ENCODE measurements at places on chromosomes 2 and 18. TPM values are rescaled to one million over a fixed set of nuclear protein-coding genes. Genes with fewer than 3 reads are reported as not detected.

- DNase-seq, result no peak
Measured at GRCh38 chr2:134468776-134469175, 214.9 kb downstream of the MGAT5 start.

- no peak for DNase-seq
Measured at GRCh38 chr18:61127714-61128467, 205.3 kb upstream of the CDH20 start.

POLR1B gene
- 12.2 TPM for polyA plus RNA-seq

- no peak for DNase-seq
Measured at GRCh38 chr2:217906798-217907197, 96.0 kb downstream of the TNS1 start.

REG1B gene
- polyA plus RNA-seq, result not detected

DNA sequence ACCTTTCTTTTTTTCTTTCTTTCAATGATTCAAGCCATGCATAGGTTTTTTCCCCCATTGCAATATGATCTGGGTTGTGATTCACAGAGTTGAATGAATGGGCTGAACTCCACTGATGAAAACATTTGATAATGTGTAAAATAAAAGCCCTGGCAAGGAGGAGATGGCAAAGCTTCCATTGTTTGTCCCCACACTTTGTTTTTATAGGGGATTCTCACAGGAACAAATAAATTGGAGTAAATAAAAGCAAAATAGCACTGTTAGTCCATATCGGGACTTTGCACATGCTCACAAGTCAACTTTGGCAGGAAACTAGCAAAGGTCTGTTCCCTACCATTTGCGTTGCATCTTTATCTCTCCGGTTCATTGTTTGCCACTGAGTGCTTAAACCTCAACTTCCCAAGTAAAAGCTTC is 55.7 kb downstream of the MEIS1 start:
- peak; percentile 88 for DNase-seq

DNA sequence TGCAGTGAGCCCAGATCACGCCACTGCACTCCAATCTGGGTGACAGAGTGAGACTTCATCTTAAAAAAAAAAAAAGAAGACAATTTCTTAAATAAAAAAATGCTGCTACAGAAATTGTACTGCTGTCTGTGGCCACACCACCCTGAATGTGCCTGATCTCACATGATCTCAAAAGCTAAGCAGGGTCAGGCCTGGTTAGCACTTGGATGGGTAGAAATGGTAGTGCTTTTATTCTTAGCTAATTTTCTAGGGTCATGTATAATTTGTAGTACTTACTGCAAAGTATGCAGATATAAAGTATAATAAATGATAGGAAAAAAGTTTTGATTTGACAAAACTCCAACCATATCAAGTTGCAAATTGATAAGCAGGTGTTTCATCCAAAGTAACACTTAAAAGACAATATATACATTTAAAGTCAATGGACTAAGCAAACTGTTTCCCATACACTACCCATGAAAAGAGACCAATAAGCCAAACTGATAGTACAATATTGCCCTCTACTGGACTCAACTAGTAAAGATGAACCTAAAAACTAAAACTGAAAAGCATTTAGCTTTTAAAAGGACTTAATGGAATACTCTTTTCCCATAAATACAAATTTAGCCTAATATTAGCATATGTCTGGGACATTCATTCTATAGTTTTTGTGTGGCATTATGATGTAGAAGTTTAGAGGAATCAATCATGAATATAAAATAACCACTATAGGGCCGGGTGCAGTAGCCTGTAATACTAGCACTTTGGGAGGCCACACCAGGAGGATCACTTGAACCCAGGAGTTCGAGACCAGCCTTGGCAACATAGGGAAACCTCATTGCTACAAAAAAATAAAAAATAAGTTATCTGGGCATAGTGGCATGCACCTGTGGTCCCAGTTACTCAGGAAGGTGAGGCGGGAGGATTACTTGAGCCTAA is 18.6 kb upstream of the PEX13 start:
- peak; percentile 70 for DNase-seq

SCN9A gene
- 0.88 TPM for polyA plus RNA-seq

- DNase-seq, result no peak
Measured at GRCh38 chr2:188588235-188588634, 296.6 kb downstream of the GULP1 start.

DNA sequence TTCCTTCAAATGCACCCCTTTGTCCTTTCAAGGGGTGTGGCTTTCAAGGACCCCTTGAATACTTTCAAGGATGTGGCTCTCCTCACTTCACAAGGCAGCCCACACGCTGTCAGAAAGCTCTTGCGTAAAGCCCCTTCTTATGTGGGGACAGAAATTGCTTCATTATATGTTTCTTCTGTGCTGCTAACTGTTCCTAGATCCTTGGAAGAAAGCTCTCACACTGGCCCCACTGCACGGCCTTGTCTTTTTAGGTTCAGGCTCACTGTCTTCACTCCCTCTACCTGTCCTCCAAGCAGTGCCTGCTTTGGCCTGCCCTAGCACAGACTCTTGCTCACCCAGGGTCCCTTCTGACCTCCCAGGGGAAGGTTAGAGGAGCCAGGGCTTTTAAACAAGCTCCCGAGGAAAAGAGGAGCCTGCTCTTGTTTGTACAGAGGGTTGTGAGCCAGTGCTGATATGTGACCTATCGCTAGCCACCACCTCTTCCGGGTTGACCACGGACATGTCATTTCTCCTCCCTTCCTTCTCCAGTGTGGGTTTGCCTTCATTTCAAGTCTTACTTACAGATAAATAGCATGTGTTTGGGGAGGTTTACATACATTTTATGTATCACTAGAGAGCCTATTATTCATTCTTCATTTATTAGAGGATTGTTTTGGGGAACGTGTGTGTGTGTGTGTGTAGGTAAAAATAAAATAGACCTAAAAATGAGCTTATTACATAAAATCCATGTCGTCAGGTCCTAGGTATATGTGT is 94.7 kb downstream of the RTN4 start:
- no peak for DNase-seq

GRCh38 chr2:238097988-238098871 is 1.9 kb upstream of the ESPNL start:
- peak; percentile 79 for DNase-seq

DNA sequence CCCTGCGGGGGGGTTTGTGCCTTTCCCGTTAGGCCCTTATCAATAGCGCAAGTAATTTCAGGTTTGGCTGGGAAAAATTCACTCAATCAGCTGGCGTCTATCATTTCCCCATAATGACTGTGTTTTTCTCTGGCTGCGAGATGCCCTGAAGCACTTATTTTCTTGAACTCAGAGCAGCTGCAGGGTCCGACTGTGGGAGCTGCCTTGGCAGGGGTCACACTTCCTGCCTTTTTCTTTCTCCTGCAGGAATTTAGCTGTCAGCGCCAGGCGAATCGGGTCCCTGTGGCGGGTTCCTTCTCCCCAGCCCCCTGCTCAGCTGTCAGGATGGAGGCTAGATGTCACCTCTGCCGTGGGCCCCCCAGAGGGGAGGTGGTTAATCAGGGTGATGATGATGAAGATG is 81.3 kb upstream of the HPCAL1 start:
- DNase-seq, result no peak

SPR gene
- polyA plus RNA-seq, result 22.0 TPM

LINC00305 gene
- polyA plus RNA-seq, result not detected

DNA sequence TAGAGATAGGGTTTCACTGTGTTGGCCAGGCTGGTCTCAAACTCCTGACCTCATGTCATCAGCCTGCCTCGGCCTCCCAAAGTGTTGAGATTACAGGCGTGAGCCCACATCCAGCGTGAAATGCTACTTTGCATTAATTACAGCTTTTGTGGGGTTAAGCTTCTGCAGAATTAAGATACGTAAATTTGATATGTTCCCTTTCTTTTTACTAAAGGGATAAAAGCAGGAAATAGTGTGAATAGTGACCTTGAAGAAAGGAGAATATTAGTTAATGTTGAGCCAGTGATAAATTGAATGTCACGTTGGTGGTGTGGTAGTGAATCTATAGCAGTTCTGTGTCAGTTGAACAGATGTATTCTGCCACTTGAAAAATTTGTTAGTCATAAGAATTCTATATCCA is 16.9 kb downstream of the SMCHD1 start:
- no peak for DNase-seq

CHRND gene
- polyA plus RNA-seq, result not detected

LCT gene
- polyA plus RNA-seq, result 0.03 TPM

MLPH gene
- not detected for polyA plus RNA-seq

DNA sequence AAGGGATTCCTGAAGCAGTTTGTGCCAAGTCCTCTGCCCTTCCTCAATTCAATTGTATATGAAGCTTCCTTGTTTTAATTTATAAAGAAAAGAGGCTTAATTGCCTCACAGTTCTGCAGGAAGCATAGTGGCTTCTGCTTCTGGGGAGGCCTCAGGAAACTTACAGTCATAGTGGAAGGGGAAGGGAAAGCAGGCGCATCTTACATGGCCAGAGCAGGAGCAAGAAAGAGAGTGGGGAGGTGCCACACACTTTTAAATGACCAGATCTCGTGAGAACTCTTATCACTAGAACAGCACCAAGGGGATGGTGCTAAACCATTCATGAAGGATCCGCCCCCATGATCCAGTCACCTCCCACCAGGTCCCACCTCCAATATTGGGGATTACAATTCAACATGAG is 114.2 kb downstream of the SGPP2 start:
- DNase-seq, result no peak

CRACDL gene
- 1.6 TPM for polyA plus RNA-seq

KIF1A gene
- polyA plus RNA-seq, result 0.02 TPM

ZNF804A gene
- polyA plus RNA-seq, result 0.21 TPM

GRCh38 chr18:80034852-80035406 is 695 bp downstream of the RBFA start:
- DNase-seq, result peak; percentile 20

DYNC2LI1 gene
- polyA plus RNA-seq, result 2.9 TPM

DNA sequence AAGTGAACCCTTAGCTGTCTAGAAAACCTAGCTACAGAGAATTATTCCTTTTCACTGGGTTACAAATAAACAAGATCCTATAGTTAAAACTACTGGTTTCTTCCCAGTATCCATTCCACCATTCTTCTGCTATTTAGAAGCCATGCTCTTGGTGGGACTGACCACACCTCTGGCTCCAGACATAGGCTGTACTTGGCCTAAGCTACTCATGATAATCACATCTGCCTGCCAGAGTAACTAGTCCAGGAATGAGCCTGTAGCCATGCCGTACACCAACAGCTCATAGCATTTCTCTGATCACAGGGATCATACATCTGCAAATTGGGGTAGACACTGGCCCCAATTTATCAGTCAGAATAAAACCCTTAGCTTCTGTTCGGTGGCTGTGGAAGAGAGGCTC is 33.7 kb downstream of the NABP1 start:
- DNase-seq, result no peak

NMUR1 gene
- polyA plus RNA-seq, result not detected

GRCh38 chr2:159176555-159176954 is 109.9 kb downstream of the WDSUB1 start:
- no peak for DNase-seq

MC5R gene
- not detected for polyA plus RNA-seq

SRSF7 gene
- polyA plus RNA-seq, result 165 TPM

RUFY4 gene
- polyA plus RNA-seq, result not detected

- DNase-seq, result no peak
Measured at GRCh38 chr2:5227062-5227699, 465.0 kb upstream of the SOX11 start.

- DNase-seq, result peak; percentile 49
Measured at GRCh38 chr2:150480241-150480640, 7.2 kb downstream of the RND3 start.

DNA sequence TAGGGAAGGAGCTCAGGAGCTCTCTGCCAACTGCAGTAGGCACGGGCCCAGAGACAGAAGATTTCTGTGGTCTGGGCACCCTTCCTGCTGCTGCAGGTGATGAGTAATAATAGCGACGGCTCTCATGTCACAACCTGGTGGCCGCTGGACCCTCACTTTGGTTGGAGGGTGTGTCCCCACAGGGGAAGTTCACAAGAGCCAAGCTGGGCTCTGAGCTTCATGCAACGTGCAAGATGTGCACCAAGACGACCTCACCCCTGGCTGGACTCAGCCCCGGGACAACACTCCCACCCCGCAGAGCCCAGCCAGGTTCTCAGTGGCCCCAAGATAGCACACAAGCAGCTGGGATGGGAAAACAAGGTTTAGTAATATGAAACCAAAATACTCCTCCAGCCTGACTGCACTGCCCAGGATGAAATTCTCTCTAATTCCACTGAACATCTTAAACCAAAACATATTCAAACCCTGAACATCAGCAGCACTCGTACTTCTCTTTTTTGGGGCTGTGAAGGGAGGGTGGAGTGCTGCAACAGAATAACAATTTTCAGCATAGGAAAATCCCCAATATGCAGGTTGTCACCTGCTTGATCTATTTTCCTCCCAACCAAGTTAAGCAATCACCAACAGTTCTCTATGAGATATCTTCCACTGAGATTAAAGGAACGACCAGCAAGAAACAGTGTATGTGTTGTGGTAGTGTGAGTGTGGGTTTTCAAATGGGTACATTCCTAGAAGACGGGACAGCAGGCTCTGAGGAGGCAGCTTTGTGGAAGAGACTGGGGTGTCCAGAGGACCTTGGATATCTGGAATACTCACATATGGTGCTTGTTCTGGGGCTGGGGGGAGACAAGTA is 26.5 kb downstream of the BCL2 start:
- DNase-seq, result no peak

- peak; percentile 87 for DNase-seq
Measured at GRCh38 chr2:98598781-98599428, 9.4 kb downstream of the COA5 start.

CNTNAP5 gene
- not detected for polyA plus RNA-seq

RGPD3 gene
- 0.02 TPM for polyA plus RNA-seq

All from endothelial cell of umbilical vein (primary cell).